Ascending aorta (tissue), 2 donors: ENCODE measurements at places on chromosomes 6 and 20.

- no peaks in the 10 kb centered on the region for H3K36me3 ChIP-seq
- no peaks in the 10 kb centered on the region for H3K4me1 ChIP-seq
- DNase-seq, result no peak
These were observed 686.0 kb upstream of the MMS22L start for GRCh38 chr6:97969065-97969464.

GRCh38 chr20:208942-209566 lies 18.0 kb upstream of the DEFB129 start:
- no peaks in the 10 kb centered on the region for H3K4me1 ChIP-seq
- no peak overlapping the region for H3K27ac ChIP-seq
- no peaks in the 10 kb centered on the region for H3K27me3 ChIP-seq
- no peak for DNase-seq
- H3K36me3 ChIP-seq, result no peaks in the 10 kb centered on the region
- H3K4me3 ChIP-seq, result no peak overlapping the region

- no peaks in the 10 kb centered on the region for H3K4me1 ChIP-seq
- H3K27me3 ChIP-seq, result no peaks in the 10 kb centered on the region
- DNase-seq, result no peak
- no peaks in the 10 kb centered on the region for H3K36me3 ChIP-seq
- no peak overlapping the region for H3K4me3 ChIP-seq
These were observed 564.3 kb upstream of the MARCKS start for GRCh38 chr6:113292646-113293422.

DNA sequence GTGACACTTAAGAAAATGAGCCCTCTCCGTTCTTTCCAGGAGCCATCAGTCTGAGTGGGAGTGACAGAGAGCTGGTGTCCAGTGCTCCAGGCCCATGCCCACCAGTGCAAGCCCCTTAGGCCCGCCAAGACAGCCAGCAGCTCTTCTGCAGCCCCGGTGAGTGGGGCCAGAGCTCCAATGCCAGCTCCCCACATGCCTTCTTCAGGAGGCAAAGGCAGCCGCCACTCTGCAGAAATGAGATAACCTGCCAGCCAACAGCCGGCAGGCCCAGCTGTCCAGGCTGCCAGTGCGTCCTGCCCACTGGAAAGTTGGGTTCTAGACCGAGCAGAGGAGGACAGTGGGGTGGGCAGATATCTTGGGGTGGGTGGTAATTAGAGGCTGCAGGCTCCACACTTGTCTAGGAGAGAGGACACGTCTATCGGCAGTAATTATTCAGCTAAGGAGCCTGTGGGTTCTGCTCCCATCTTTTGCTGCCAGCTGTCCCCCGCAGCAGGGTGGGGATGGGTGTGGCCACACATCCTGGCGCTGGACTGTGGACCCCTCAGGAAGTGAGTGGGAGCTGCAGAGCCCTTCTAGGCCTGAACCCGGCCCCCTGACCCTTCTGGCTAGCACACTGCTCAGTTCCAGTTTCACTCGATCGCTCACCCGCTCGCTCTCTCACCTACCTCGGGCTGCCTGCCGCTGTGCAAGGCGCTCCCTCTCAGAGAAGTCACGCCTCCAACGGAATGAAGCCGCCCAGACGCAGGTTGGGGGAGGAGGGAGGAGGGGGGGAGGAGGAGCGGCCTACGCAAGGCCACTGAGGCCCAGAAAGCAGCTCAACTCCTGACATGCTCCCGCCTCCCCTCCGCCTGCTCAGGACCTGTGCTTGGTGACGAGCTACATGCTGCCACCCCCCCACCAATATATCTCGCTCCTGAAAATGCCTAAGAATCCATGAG lies 3.6 kb downstream of the GRM4 start:
- no peak overlapping the region for H3K4me3 ChIP-seq
- H3K27ac ChIP-seq, result no peak overlapping the region
- H3K27me3 ChIP-seq, result peaks cover 28% of the 10 kb centered on the region
- H3K36me3 ChIP-seq, result no peaks in the 10 kb centered on the region

DNA sequence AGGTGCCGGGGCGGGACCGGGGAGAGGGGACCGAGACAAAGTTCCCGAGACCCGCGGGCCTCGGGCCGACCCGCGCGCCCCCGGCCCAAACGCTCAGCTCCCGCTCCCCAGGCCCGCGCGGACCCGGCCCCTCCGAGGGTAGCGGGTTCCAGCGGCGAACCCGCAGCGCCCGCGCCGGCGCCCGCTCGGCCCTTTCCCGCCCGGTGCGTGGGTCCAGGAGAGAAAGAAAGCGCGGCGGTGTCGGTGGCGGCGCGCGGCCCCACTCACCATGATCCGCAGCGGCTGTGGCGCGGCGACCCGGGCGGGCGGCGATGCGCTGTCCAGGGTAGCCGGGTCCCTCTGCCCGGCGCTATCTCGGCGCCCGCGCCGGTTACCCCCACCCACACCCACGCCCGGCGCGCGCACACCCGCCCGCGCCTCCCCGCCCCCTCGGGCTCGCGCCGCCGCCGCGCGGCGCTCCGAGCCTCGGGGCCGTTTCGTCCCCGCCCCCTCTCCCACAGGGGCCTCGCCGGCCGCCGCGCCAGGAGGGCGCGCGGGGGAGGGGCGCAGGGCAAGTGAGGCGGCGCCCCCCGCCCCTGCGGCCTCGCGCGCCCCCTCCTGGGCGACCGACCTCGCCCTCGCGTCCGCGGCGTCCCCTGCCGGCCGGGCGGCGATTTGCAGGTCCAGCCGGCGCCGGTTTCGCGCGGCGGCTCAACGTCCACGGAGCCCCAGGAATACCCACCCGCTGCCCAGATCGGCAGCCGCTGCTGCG lies at the start of gene ELOVL2:
TSS of gene ELOVL2 (minus strand) at position 345 of the 751 bp plus-strand sequence. CDS start at position 270, 75 bp downstream.
- H3K4me3 ChIP-seq, result peak within 1 kb of the TSS; percentile 68
- no peaks in the 10 kb centered on the region for H3K36me3 ChIP-seq
- peaks cover 8% of the 10 kb centered on the region for H3K4me1 ChIP-seq
- H3K27me3 ChIP-seq, result peaks cover 8% of the 10 kb centered on the region
- DNase-seq, result no peak

- no peak overlapping the region for H3K27ac ChIP-seq
- no peak overlapping the region for H3K4me3 ChIP-seq
- no peak for DNase-seq
- no peaks in the 10 kb centered on the region for H3K27me3 ChIP-seq
These were observed 21.6 kb upstream of the CCN2 start for GRCh38 chr6:131972741-131973140.

DNA sequence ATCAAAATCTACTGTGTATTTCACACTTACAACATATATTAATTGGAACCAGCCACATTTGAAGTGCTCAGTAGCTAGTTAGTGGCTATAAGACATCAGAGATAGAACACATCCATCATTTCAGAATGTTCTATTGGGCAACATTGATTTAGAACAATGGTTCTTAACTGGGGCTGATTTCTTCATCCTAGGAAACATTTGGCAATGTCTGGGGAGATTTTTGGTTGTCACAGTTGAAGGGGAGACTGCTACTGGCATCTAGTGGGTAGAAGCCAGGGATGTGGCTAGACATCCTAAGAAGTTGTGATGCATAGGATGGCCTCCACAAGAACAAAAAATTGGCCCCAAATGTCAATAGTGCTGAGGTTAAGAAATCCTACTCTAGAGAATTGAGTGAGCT lies 132.5 kb downstream of the OLIG3 start:
- H3K4me3 ChIP-seq, result no peak overlapping the region
- H3K36me3 ChIP-seq, result no peaks in the 10 kb centered on the region
- no peaks in the 10 kb centered on the region for H3K4me1 ChIP-seq
- no peak for DNase-seq

- DNase-seq, result no peak
- H3K4me1 ChIP-seq, result no peaks in the 10 kb centered on the region
- no peaks in the 10 kb centered on the region for H3K36me3 ChIP-seq
- no peak overlapping the region for H3K27ac ChIP-seq
- H3K4me3 ChIP-seq, result no peak overlapping the region
These were observed 235.6 kb downstream of the OGFRL1 start for GRCh38 chr6:71524201-71524600.

- H3K4me3 ChIP-seq, result no peak overlapping the region
- H3K27me3 ChIP-seq, result no peaks in the 10 kb centered on the region
- DNase-seq, result no peak
These were observed 1.4 kb downstream of the CD40 start for GRCh38 chr20:46119547-46119946.

- no peak for DNase-seq
- no peak overlapping the region for H3K4me3 ChIP-seq
- H3K27me3 ChIP-seq, result no peaks in the 10 kb centered on the region
- H3K27ac ChIP-seq, result no peak overlapping the region
- H3K4me1 ChIP-seq, result no peaks in the 10 kb centered on the region
These were observed 19.3 kb downstream of the ZNF334 start for GRCh38 chr20:46494077-46494476.

GRCh38 chr20:25544311-25544710 lies 41.0 kb downstream of the NINL start:
- no peaks in the 10 kb centered on the region for H3K36me3 ChIP-seq
- no peak for DNase-seq
- no peak overlapping the region for H3K27ac ChIP-seq
- H3K4me3 ChIP-seq, result no peak overlapping the region
- no peaks in the 10 kb centered on the region for H3K27me3 ChIP-seq
